ENCODE measurements at places on chromosomes 5 and 9.

DNA sequence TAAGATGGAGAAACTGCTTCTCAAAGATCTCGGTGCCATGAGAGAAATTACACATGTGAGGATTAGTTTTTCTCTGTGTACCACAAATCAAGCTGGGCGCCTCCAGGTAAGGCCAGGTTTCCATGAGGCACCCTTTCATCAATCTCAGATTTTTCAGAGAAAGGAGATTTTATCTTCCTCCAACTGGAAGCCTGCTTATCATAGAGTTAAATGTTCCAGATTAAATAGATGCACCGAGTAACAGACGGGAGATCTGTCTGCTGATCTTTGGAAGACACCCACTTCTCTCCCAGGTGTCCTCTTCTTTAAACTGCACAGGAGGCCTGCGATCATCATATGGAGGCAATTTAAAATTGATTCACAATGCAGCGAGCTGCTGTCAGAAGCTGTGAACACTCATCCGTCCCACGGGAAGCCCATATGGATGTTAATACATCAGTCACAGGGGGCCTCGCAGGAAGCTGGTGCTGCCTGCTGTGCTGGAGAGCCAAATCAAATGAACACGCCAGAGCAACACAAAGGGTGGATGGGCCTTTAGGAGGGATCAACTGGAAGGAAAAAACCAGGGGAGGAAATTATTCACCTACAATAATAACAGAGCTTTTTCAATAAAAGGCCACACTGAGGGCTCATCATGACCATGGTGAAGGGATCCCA, 93.3 kb downstream of the TLE1 start:
- no peak for DNase-seq

GRCh38 chr5:172383191-172383802, 71.0 kb downstream of the SH3PXD2B start:
- no peak for DNase-seq

DNA sequence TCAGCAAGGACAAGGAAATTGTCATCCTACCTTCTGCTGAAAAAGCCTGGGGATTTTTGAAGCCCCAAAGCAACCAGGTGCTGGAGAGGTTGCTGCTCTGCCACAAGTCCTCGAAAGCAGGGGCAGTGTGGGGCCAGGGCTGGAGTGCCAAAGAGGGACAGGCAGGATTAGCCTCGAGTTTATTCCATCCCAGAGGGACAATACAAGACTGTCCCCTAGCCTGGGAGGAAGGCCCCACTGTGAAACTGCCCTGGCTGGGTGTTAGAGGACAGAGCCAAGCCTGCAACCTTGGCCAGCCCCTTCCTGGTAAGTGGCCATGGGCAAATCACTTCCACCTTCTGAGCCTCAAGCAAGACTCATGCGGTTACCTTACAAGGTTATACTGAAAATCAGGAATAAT, 55.1 kb downstream of the WHRN start:
- no peak for DNase-seq

- DNase-seq: no peak
Observed at GRCh38 chr5:172288465-172288864, 4.9 kb upstream of the UBTD2 start.

DNA sequence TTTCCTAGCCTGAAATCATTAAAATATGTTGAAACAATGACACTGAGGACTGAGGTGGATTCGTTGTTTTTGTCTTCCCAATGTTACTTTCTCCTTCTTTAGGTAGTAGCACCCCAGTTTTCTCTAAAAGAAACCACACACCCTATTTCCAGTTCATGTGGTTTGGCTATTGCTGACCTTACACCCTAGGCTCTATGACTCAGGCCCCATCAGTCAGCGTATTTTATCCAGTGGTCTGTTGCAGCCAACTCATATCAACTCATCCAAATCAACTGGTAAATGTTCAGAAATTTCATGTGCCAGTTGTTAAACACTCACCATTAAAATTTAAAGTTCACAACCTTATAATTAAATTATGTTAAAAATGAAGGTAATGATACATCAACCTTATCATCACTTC, 44.6 kb upstream of the NFIB start:
- no peak for DNase-seq

- no peak for DNase-seq
Observed at GRCh38 chr9:126317513-126317912, 9.1 kb upstream of the MVB12B start.

- no peak for DNase-seq
Observed at GRCh38 chr9:22921742-22922141, 475.1 kb downstream of the DMRTA1 start.

DNA sequence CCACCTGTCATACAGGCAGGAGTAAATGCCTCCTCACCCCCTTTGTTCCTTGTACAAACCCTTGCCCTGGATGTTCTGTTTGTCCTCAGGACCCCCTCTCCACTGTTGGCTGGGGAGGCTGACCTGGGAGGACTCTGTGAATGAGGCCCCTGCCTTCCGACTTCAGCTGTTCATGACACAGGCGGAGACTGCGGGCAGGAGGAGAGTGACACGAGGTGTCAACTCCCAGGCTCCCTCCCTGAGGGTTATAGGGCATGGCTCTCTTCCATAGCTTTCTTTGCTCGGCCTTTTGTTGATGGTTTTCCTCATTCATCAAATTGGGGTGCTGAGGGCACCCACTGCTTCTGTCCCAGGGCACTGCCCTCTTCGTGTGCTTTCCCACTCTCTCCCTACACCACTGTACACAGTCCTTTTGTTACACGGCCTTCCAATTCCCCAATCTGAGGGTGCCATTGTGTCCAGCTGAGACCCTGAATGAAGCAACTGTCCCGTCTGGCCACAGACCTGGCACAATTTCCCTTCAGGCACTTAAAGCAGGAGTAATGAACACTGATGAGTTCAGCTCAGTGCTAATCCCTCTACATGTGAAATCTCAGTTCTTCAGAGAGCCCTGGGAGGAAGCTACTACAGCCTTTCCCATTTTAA, 33.8 kb downstream of the KCNIP1 start:
- no peak for DNase-seq
